ENCODE measurements at places on chromosomes 5 and 9.

- no peak for DNase-seq
Measured at GRCh38 chr9:36504156-36504555, 68.5 kb upstream of the MELK start.

DNA sequence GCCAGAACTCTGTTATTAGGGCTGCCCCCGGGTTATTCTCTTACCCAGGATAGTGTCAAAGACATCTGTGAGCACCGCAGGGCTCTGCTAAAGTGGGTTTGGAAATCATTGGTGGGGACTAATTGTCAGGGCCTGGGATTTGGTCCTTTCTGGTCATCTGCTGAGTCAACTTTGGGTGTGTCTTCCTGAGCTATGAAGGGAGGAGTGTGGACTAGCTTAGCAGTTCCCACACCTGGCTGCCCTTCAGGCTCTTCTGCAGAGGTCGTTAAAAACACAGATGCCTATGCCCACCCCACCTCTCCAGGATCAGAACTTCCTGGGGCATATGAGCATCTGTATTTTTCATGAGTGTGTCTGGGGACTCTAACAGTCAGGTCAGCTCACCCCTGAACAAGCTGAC is 352.2 kb downstream of the SLIT3 start:
- no peak for DNase-seq

- DNase-seq: no peak
Measured at GRCh38 chr5:145943674-145944121, 7.3 kb downstream of the SH3RF2 start.

DNA sequence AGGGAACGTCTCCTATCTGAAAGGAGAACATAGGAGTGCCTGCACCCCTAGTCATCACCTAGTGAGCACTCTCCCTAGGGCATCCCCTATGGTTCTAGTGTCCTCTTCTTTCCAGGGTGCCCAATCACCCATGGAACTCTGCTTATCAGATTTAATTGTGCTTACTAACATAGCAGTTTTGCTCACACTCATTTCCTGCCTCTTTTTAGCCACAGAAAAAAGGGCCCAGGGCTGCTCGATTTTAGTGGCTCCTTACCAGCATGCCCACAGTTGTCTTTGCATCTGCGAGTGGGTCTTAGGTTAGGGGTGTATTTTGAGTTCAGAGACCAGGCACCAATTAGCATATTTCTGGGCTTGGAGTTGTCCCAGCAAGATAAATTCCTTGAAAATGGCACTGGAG is 1110.2 kb downstream of the TAF11L14 start:
- DNase-seq: no peak

GRCh38 chr5:52759331-52759730 is 28.4 kb upstream of the ITGA1 start:
- no peak for DNase-seq

GRCh38 chr9:112898872-112899311 is 8.2 kb upstream of the SLC46A2 start:
- no peak for DNase-seq

All from T-helper 2 cell (primary cell).